Iris pigment epithelial cell (primary cell): ENCODE measurements at places on chromosomes 2 and 18.

DNA sequence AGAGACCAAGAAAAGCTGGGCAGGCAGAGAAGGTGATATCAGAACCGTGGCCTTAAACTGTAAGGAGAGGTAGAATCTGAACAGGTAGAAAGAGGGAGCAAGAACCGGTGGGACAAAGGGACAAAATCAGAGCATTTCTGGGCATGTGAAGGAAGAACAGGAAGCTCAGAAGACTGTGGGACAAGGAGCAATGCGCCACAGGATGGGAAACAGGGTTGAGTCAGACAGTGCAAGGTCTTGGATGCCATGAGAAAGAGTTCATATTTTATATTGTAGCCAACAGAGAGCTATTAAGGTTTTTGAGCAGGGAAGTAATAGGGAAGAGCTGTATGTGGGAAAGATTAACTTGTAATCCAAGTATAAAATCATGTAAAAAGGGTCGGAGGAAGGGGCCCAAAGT is 106.4 kb upstream of the UGP2 start:
- DNase-seq, result peak; percentile 65

DNA sequence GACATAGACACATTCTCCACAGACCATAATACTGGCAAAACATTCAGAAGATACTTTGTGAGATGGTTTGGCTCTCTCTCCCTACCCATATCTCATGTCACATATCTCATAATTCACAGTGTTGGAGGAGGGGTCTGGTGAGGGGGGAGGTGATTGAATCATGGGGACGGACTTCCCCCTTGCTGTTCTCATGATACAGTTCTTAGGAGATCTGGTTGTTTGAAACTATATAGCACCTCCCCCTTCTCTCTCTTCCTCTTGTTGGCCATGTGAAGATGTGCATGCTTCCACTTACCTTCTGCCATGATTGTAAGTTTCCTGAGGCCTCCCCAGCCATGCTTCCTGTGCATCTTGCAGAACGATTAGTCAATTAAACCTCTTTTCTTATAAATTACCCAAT is 61.1 kb downstream of the HK2 start:
- no peak for DNase-seq

DNA sequence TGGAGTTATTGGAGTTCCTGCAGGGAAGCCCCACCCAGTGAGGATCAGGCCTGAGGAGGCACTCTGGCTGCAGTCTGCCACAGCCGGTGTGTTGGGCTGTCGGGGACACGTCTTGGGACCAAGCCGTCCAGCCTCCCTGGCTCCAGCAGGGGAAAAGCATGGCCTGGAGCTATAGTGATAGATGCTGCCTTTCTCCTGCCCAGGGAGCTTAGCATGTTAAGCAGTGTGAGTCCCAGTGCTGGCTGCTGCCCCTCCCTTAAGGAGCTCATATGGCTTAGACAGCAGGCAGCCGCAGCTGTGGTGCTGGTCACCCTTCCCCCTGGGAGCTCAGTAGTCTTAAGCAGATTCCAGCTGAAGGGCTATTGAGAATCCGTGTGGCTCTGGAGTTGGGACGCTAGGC is 78.9 kb downstream of the CERS6 start:
- no peak for DNase-seq

GRCh38 chr2:194327196-194327888 is 1329.7 kb upstream of the SLC39A10 start:
- no peak for DNase-seq
